GM23248 (cell line): ENCODE measurements at places on chromosomes 3 and 15.

GRCh38 chr3:73746623-73747022 is 121.9 kb upstream of the PDZRN3 start:
- DNase-seq = no peak

- no peak for DNase-seq
Measured at GRCh38 chr15:47442371-47442770, 274.9 kb upstream of the SEMA6D start.

DNA sequence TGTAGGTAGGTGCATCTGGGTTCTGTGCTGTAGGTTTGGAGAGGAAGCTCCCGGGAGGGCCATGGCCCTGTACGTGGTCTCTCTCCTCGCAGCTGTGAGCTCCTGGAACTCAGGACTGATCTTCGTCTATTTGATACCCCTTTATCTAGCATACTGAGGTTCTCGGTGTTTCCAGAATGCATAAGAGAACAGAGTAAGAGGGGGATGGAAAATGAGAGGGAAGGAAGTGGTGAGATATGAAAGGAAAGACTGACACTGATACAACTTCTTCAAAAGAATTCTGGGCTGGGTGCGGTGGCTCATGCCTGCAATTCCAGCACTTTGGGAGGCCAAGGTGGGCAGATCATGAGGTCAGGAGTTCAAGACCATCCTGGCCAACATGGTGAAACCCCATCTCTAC is 90.7 kb downstream of the CHRD start:
- DNase-seq = no peak

- DNase-seq = peak; percentile 94
Measured at GRCh38 chr15:44712346-44713005, 1.2 kb downstream of the B2M start.

- DNase-seq = no peak
Measured at GRCh38 chr3:85780806-85781205, 822.0 kb downstream of the CADM2 start.

- no peak for DNase-seq
Measured at GRCh38 chr15:39669661-39670060, 88.8 kb downstream of the THBS1 start.

- peak; percentile 85 for DNase-seq
Measured at GRCh38 chr3:11059090-11059798, 66.7 kb downstream of the SLC6A1 start.

- peak; percentile 40 for DNase-seq
Measured at GRCh38 chr15:65460741-65461347, 38.1 kb upstream of the IGDCC4 start.

DNA sequence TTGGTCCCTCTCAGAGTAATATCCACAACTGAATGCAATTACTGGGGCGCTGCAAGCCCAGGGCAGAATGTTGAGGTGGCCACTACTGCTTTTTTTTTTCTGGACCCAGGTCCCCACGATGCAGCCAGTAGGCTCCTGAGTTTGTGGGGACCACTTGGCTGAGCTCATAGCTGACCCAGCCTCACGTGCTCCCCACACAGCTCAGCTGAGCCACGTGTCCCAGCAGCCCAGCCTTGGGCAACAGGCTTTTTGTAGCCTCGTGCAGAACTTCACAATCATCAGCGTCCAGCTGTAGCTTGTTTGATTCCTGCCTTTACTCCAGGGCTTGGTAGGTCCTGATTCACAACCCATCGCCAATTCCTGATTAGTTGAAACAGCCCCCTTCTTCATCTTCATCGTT is 117.3 kb downstream of the ETFA start:
- DNase-seq = no peak

DNA sequence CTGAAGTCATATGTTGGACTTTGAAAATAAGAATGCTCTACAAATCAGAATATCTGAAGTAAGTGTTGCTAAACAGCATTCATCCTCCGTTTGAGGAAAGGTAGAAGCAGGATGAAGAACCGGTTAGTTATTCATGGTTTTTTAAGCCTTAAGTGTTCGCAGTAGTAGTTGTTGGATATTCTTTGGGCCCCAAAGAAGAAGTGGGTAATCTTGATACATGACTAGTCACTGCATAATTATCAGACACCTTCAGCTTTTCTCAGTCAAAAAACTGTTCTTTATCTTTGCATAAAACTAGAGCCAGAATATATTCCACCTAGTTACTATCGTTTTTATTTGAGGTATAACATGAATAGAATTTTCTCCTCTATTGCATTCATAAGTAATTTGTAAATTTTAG is 13.8 kb downstream of the RAB5A start:
- no peak for DNase-seq

GRCh38 chr3:65030847-65031463 is 343.2 kb upstream of the ADAMTS9 start:
- peak; percentile 65 for DNase-seq

DNA sequence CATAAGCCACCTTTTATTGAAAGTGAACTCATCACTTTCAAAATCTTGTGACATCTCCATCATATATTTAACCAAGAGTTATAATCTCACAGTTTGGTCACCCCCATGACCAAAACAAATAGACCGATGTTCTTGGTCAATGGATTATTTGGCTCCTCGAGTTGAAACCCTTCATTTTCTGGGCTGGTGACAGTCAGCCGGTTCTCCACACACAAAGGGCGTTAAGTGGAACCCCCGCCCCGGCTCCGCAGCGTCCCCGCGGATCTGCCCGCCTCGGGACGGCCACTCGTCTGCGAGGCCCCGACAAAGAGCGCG is 772 bp downstream of the TSPAN3 start:
- DNase-seq = no peak

DNA sequence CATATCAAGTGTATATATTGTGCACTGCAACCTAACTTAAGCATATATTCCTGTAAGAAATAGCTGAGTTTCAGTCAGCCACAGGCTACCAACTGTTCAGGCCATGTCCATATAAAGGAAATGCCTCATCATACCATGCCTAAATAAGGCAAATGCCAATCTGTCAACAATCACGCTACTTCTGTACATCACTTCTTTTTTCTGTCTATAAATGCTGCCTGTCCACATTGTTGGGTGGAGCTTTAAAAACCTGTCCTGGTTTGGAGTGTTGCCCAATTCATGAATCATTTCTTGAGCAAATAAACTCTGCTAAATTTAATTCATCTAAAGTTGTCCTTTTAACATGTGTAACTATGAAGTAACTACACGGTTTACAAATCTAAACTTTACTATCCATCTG is 1091.9 kb downstream of the NSUN3 start:
- DNase-seq = no peak

DNA sequence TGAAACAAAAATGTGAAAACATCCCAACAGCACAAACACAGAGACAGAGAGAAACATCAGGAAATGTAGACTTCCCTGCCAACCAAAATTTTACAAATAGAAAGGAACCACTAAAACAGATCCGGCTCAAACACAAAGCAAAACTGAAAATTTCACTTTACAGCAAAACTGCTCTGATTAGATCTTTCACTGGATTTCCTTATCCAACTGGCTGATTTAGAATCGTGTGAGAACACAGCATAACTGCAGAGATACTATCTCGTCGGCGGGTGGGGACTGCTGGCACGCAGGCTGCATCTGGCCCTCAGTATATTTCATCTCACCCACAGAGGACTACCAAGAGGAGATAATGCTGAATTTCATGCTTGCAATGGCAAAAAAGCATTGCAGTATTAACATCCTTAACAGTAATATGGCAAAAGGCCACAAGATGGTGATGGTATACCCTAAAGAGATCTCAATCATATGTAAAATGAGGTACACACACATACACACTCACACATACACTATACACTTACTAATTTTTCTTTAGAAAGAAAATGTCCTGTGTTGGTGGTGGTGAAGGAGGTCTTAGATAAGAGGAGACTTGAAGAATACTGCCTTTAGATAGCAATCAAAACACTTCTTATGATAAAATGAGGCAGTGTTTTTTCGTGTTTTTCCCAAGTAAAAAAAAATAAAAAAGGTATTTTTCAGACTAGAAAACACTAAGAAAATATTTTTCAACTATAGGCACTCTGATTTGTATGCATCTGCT is 10.6 kb upstream of the LEO1 start:
- DNase-seq = peak; percentile 90

DNA sequence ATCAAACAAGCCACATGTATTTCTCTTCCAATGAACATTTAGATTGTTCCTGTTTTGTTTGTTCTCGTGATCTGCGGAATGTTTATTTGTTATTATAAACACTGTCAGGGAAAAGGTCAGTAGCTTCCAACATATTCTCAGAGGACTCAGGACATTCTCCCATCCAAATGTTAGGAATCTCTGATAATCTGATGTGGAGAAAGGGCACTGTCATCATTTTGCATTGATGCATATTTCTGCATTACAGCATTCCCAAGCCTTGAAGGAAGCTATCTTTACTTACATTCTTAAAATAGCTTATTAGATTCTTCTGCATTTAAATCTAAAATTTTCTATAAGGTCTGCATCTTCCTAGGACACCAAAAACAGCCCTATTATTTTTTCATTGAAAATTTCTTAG is 10.3 kb downstream of the MYO1E start:
- DNase-seq = no peak

DNA sequence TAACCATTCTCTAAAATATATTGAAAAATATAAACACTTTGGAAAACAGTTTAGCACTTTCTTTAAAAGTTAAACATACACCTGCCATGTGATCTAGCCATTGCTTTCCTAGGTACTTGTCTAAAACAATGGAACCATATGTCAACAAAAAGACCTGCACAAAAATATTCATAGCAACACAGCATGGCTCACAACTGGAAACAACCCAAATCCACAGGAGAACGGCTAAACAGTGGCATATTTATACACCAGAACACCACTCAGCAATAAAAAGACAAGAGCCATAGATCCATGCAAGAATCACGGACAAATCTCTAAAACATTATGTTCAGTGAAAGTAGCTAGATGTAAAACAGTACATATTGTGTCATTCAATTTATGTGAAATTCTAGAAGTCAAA is 221.3 kb upstream of the UBE2E2 start:
- DNase-seq = no peak

DNA sequence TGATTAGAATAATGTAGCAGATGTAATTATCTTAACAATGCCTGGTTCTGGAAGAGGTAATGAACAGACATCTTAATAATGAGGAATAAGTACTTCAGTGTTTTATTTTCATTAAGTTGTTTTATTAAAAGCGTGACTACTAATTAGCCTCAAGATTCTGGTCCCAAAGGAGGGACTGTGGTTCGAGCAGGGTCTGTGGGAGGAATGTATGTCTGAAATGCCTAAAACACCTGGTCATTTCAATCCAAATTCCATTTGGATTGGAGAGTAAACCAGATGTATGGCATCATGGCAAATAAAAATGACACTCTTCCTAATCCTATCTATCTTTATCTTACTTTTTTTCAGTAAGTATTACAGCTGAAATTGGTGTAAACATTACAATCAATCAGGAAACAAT is 243.2 kb downstream of the PDZRN3 start:
- no peak for DNase-seq

DNA sequence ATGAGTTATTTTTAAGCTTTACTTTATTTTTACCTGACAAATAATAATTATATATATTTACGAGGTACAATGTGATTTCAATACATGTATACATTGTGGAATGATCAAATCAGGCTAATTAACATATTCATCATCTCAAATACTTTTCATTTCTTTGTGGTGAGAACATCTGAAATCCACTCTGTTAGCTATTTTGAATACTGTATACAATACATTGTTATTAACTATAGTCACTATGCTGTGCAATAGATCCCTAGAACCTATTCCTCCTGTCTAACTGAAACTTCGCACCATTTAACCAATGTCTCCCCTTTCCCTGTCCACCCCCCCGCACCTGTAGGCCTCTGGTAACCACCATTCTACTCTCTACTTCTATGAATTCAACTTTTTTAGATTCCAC is 7.9 kb upstream of the SPPL2A start:
- DNase-seq = no peak

DNA sequence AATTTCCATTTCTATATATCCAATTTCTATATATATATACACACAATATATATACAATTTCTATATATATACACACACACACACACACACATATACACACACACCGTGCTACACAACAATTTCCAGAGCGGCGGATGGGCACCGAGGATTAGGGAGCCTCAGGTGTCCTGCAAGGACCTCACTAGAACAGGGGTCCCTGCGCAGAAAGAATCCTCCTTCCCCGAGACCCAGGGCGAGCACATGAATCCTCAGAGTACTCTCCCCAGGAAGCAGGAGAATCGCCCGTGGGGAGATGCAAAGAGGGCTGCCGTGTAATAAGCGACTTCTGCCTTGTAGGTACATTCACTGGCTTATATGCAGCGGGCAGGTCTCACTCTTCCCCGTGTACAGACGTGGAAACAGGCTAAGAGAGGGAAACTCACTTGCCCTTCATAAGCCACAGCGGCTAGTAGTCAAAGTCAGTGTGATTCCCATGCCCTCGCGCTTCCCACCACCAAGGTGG is 467 bp downstream of the PIF1 start:
- peak; percentile 40 for DNase-seq

DNA sequence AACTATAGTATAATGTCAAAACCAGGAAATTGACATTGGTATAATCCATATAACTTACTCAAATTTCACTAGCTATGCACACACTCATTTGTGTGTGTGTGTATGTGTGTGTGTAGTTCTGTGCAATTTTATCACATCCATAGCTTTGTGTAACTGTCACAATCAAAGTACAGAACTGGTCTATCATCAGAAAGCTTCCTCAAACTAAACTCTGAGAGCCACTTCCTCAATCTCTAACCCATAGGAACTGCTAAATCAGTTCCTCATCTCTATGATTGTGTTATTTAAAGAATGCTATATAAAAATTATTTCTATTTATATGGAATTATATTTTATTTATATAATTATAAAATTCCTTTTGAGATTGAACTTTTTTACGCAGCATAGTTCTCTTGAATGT is 18.1 kb downstream of the LNP1 start:
- no peak for DNase-seq

- DNase-seq = no peak
Measured at GRCh38 chr15:96336108-96336595, 5.7 kb downstream of the NR2F2 start.

DNA sequence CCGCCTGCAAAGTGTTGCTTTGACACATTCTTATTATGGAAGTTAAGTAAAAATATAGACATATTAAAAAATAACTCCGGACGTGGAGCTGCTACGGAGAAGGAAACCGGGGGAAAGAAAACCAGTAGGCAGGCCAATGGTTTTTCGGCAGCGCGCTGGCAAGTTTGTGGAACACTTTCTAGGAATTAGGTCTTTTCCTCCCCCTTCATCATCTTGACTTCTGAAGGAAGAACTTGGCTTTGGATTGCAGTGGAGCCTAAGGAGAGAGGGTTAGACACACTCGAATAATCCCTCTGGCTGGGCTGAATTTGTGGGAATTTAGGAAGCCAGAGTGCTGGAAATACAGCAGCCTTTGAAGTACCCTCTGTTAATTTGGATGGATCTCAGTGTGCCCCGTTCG is 317 bp downstream of the ROBO2 start:
- no peak for DNase-seq

- DNase-seq = peak; percentile 50
Measured at GRCh38 chr15:73598530-73599160, 34.5 kb downstream of the NPTN start.

GRCh38 chr3:84978843-84979242 is 20.1 kb downstream of the CADM2 start:
- no peak for DNase-seq

GRCh38 chr3:128605091-128606046 is 45.2 kb downstream of the RPN1 start:
- no peak for DNase-seq
